DMS79 treated with DMSO at 0.1 percent for 48 hours (cell line): ENCODE measurements at places on chromosomes 3 and 15.

- peak; percentile 54 for DNase-seq
Observed at GRCh38 chr15:60507596-60508424, 28.9 kb upstream of the ICE2 start.

DNA sequence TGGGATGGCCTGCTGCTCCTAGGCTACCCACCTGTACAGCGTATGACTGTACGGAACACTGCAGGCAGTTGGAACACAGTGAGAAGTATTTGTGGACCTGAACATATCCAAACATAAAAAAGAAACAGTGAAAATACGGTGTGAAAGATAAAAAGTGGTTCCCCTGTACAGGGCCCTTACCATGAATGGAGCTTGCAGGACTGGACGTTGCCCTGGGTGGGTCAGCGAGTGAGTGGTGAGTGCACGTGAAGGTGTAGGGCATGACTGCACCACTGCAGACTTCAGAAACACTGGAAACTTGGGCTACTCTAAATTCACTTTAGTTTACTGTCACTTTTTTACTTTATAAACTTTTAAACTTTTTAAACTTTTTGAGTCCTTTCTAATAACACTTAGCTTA lies 71.2 kb upstream of the SLC6A6 start:
- DNase-seq = no peak

- DNase-seq = no peak
Observed at GRCh38 chr15:51359981-51360380, 18.5 kb downstream of the GLDN start.

DNA sequence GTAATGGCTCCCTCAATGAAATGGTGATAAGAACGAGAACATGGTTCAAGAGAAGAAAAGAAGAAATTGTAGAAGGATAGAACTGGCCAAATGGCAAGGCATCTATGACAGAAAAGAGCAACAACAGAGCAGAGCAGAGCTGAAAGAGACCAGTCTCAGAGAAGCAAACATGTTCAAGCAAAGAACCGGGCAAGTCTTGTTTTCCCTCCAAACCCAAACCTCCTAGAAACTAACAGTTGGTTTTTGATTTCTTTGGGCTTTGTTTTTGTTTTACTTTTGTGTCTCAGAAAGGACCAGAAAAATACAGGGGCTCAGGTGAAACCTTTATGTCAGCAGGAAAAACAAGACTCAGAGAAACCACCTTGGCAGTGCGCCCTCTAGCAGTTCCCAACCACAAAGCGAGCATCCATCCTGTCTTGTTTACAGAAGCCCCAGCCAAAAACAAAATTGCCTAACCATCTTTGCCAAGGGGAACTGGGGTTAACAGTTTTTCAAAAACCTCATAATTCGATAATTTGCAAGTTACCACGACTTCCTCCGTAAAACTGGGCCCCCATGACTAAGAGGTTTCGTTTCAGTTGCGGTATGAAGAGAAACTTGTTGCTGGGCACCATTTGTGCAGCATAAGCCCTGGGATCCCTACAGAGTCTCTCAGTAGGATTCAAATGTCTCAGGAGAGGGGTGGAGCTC lies 159.2 kb upstream of the SLC24A5 start:
- no peak for DNase-seq

DNA sequence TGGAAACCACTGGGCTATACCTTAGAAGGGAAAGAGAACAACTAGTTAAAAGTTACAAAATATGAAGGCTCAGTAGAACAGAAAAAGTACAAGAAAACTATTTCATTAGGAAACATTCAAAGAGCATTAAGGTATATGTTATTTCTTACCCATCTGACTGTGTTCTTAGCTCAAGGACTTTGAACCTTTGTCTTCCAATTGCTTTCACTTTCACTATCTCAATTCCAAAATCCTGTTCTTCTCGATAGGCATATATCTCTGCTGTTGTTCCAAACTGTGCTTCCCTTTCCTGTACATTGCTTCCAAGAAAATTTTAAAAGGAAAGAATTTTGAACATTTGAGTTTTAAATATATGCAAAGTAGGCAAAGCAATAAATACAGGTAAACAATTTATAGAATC lies 6.9 kb downstream of the CRBN start:
- DNase-seq = no peak

GRCh38 chr3:53109891-53110771 lies 20.1 kb downstream of the RFT1 start:
- DNase-seq = no peak

- no peak for DNase-seq
Observed at GRCh38 chr3:150230037-150230436, 178.1 kb upstream of the TSC22D2 start.

DNA sequence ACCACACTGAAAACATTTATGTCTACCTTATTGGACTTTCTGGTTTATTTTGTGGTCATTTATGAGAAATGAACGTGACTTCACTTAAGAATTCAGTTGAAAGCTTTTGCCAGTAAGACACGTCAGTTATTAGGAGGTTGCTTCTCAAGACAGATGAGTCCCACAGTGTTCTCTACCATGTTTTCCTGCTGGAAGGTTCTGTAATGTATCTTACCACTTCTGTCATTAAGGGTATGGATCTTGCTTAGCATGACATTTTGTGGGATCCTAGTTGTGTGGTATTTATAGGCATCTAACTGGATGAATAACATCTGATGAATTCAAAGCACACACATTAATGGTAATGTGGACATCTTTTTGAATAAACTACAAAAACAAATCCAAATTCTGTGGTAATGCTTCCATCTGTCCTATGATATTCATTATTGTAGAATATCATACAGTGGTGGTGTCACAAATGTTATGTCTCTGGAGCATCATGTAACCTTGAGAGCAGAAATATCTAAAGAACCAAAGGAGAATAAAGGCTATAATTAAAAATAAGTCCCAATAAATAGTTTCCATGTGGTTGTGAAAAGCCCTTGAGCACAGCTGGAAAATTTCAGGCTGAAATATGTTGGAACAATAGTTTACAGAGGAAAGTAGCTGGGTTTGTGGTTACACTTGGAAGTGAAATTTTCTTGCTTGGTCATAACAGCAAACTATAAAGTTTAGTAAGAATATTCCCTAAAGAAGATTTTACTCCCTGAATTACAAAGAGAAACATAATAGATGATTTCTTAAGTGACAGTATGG lies 61.5 kb downstream of the C3orf38 start:
- no peak for DNase-seq

DNA sequence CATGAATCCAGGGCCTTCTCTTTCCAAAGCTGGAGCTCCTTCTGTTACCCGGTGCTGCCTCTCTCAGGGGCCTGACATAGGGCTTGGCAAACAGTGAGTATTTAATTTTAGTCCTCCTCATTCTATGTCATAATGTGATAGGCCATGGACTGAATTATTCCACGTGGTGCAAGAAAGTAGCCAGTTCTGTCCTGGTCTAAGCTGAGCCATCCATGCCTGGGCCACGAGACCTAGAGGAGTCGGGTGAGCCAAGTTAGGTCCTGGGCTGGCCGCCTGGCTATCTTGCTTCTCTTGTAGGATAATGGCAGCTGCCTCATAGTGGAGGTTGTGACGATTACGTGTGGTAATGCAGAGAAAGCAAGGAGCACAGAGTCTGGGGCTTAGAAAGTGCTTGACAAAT lies 170.6 kb downstream of the FAM43A start:
- no peak for DNase-seq

- no peak for DNase-seq
Observed at GRCh38 chr15:64917211-64917610, 5.5 kb downstream of the ANKDD1A start.

GRCh38 chr3:40780925-40781406 lies 256.2 kb downstream of the ZNF621 start:
- DNase-seq = peak; percentile 2

DNA sequence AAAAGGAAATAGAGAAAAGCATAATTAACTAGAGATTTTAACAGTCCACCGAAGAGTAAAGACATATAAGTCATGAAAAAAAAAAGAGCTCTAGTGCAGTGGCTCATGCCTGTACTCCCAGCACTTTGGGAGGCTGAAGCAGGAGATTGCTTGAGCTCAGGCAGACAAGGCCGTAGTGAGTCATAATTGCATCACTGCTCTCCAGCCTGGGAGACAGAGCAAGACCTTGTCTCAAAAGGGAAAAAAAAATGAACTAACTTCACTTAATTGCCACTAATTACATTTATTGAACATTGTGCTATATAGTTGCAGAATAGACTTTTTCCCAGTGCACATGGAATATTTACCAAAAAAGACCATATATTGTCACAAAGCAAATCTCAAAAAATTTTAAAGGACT lies 221.8 kb downstream of the CBLB start:
- DNase-seq = no peak

DNA sequence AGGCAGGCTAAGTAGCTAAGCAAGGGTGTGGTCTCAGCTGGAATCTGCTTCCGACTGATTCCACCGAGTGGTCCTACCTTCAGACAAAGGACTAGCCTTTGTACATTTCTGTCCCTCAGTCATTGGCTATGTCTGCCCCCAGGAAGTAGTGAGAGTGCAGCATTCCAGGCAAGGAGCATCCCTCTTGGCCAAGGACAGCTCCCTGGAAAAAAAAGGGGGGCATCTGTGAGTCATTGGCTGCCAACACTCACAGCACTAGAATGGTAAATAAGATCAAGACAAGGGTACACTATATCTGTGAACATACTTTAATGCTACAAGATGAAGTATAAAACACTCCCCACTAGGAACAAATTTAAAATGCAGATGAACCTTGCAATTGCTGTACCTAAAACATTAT lies 66.8 kb downstream of the STAC start:
- no peak for DNase-seq

GRCh38 chr3:23863060-23863459 lies 53.7 kb downstream of the NKIRAS1 start:
- no peak for DNase-seq

GRCh38 chr3:155228676-155229075 lies 64.8 kb downstream of the STRIT1 start:
- DNase-seq = no peak

DNA sequence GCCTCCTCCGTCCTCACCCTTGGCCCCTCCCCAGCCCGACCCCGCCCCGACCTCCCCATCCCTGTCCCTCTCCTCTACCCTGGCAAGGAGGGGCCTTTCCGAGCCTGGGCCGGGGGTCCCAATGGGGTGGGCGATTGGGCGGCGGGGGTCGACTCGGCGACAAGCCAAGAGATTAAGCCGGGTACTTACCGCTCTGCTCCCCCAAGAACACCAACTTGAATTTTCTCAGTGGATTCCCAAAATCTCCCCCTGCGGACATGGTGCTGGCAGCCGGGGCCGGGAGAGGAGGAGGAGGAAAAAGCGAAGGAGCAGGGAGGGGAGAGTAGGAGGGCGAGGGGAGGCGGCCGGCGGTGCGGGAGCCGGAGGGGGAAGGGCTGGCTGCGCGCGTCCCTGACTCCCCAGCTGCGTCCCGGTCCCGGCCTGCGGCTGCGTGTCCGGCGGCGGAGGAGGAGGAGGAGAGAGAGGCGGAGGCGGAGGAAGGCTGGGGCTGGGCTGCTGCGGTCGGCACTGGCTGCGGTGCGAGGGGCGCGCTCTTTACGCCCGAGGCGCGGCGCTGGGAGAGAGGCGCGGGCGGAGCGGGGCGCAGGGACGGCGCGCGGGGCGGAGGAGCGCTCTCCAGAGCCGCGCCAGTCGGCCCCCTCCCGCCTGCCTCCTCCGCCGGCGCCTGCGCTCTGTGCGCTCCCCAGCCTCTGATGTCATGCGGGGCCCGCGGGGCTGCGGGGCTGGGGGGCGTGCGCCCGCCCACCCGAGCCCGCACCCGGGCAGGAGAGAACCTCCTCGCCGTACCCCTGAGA lies at the start of gene RAB6B:
Gene RAB6B (minus strand): TSS at position 675 of the 794 bp plus-strand sequence. CDS start 416 bp downstream, at position 259.
- DNase-seq = peak; percentile 35

GRCh38 chr3:194565597-194566190 lies 67.5 kb downstream of the TMEM44 start:
- DNase-seq = no peak

DNA sequence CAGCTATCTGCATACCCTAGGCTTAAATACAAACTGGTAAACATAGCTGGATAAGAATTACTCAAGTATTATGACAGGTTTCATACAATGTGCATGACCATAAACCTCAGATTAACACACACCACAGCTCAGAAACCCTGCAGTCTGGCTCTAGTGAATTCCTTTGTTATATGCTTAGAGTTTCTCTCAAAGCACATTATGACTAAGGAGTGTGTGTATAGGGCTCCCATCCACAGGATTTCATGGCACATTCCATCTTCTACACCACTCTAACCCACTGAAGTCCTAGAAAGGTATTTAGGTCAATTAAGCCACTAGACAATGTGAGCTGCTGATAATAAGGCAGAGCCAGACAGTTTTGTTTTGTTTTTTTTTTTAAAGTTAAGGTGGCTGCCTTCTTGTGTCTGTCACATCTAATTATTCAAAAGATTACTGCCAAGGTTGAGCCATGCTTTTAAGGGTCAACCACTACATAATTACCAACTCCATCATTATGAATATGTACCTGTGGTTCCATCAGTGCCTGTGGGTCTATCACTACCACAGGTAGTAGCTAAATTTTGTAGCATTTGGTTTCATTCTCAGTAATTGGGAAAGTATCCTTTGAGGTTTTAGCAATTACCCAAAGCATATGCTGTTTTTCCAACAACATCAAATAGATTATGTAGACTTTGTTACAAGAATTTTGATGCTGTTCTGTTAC lies 107.0 kb downstream of the ALCAM start:
- no peak for DNase-seq

GRCh38 chr15:96201696-96202095 lies 128.8 kb upstream of the NR2F2 start:
- DNase-seq = no peak

GRCh38 chr15:93088200-93088980 lies 621 bp downstream of the RGMA start:
- no peak for DNase-seq

GRCh38 chr15:67150023-67150860 lies 84.8 kb downstream of the SMAD3 start:
- no peak for DNase-seq

DNA sequence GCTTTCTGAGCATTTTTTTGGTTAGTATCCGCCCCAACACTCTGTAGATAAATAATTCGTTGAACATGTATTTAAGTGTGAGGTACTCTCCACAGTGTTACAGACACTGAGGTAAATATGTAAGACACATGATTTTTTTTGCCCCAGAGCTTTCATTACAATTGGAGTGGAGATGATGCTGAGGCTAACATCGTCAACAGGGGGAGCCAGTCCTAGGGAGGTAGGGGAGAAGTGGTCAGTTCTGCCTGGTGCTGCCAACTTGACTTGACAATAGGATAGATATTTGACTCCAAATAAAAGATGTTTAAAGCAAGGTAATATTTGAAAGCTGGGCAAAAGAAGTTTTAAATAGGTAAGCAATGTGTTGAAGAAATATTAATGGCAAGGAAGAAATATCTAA lies 295.7 kb downstream of the UNC13C start:
- DNase-seq = no peak

- DNase-seq = no peak
Observed at GRCh38 chr3:119329551-119329950, 35.4 kb downstream of the ARHGAP31 start.

- no peak for DNase-seq
Observed at GRCh38 chr3:52843108-52843865, 8.5 kb upstream of the MUSTN1 start.

DNA sequence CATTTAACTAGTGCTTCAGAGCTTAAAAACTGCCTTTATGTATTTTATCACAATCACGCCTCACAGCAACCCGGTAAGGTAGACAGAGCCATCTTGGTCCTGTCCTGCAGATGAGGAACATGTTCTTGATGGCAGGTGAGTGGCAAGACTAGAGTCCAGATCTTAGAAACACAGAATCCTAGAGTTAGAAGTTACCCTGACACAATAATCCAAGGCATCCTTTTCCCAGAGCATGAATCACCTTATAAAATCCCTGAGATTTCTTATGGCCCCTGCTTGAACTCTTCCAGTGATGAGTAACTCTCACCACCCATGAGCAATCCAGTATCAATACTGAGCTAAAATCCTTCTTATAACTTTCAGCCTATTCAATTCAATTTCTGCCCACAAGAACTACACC lies 16.9 kb downstream of the POPDC2 start:
- DNase-seq = no peak
